MM.1S (cell line): ENCODE measurements at places on chromosomes 1 and 21.

GRCh38 chr1:7293702-7294629 is 477.1 kb upstream of the VAMP3 start:
- no peak for DNase-seq

- DNase-seq: no peak
Observed at GRCh38 chr21:38825921-38826320, 20.2 kb downstream of the ETS2 start.

GRCh38 chr1:94012708-94013366 is 103.6 kb upstream of the GCLM start:
- no peak for DNase-seq

- DNase-seq: no peak
Observed at GRCh38 chr1:209404577-209404976, 178.9 kb upstream of the CAMK1G start.

DNA sequence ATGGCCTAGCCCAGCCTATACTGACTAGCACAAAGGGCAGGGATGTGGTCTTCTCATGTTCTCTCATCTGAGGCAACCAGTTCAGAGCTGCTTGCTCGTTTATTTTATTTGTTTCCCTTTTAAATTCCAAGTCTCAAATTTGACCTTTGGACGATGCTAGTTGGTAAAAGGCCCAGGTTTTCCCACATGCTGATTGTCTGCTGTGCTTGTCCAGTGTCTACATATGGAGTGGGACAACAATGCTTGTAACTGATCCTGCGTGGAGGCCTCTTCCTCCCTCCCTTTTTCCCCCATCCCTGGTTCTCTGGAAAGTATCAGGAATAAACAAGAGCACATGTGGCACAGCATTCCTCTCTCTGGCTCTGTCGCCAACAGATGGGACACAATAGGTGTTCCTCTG is 34.0 kb upstream of the BEND5 start:
- no peak for DNase-seq

DNA sequence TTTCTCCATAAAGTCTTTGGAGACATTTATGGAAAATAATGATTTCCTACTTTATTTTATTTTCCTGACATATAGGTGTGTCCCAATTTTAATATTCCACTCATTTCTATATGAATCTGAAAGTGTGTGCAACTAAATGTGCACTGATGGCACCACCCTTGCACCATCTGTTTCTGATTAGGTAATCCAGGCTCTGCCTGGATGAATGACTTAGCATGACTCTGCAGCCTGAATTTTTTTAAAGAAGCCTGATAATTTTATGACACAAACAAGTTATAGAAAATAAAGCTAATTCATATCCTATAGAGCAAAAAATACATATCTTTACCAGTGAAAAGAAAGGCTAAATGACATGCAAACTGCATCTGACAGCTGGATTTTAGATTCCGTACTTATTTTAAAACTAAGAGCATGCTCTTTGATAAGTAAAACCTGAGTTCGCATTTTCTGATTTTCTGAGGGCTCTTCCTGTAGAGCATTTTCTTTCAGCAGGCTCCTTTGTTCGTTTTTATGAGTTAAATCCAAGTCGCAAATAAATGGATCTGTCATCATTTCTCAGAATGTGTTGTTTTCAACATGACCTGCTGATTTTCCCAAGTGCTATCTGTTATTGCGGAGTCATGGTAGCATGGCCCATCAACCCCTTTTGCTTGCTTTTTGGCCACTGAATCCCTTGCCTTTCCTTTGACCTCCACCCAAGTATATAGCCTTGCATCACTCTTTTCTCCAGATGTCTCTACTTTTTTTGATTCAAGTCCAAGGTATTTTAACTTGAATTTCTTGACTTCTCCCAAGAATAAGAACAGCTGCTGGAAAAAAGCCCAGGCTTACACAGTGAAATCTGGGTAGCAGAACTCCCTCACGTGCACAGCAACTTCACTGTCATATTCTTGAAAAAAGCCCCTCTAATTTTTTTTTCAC is 52.8 kb upstream of the LYPLAL1 start:
- no peak for DNase-seq

DNA sequence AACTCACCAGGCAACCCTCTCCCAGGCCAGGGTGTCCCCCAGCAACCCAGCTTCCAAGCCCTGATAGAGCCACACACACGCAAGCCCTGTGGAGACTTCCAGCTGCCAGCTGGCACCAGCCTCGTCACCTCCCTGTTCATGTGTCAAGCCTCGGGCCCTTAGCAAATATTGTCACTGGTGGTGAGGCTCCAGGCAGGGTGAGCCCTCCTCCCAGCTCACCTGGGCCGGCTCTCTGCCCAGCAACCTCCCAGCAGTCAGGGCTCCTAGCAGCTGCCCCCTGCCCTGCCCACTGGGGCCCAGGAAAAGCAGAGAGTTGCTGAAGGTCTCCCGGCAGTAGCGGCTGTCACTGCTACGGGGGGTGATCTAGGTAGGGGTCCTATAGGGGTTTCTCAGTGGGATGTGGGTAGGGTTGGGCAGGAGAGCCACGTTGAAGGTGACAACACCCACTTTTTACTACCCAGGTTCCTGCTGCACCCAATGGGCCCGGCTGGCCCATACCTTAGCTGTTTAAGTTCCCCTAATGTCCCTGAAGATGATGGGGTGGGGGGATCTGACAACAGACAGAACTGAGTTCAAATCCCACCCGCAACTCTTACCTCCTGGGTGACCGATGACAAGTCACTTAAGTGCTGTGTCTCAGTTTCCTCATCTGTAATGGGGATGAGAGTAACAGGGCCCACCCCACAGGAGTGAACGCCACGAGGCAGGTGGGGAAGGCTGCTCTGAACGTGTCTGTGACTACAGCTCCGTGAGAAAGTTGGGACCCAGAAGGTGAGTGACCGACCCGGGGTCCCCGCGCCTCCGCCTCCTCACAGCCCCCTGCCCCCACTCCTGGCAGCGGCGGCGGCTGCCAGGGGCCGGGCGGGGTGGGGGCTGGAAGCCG is 678 bp downstream of the TTC39A start:
- no peak for DNase-seq

DNA sequence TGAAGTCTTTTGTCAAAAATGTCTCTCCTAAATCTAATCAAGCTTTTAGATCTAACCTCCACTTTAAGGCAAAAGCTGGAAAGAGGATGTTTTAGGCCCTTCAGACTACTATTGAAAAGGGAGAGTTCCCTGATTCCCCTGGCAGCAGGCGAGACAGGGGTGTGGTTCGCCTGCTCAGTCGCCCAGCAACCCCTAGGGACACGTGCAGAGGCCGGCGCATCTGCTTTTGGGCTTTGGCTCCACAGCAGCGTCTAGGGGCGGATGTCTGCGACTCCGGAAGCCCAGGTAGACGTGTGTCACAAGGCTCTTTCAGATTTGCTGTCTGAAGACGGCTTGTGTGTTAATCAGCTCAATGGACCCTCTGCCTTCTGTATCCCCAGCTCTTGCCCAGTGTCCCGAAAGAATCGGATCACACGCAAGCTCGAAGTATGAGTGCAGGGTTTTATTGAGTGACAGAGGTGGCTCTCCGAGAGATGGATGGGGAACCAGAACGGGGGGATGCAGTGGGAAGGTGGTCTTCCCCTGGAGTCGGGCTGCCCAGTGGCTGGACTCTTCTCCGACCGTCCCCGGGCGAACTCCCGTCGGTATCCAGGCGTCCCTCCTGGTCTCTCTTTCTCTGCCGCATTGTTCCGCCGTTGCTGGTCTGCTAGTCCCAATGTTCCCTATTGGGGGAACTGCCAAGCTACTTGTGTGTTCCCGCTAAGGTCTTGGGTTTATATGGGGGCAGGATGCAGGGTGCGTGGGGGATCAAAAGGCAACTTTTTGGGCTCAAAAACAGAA is 45.5 kb downstream of the OLFML2B start:
- DNase-seq: no peak

GRCh38 chr1:212690816-212691403 is 8.7 kb downstream of the BATF3 start:
- DNase-seq: no peak

GRCh38 chr1:183804916-183805841 is at the start of gene RGL1:
TSS of gene RGL1 (plus strand) at chr1:183805120. CDS start at chr1:183805298, 178 bp downstream.
- DNase-seq: peak; percentile 81
